ENCODE measurements at places on chromosomes 2 and 18.

DNA sequence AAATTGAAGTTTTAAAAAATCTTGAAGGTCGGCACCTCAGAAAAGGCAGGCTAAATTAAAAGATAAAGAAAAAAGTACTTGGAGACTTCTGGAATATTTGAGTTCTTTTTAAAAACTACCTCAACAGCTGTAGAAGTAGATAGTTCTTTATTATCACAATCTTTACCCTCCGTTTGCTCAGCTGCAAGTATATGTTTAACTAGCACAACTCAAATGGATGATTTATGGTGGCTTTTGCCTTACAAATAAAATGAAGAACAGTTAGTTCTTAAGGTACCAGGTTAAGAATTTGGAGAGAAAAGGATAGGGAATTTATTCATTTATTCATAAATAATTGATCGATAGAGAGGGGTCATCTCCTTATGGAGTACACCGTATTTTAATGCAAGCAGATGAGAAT, 237.6 kb upstream of the FOSL2 start:
- DNase-seq = no peak

GRCh38 chr18:55404832-55405465, 183.0 kb downstream of the TCF4 start:
- no peak for DNase-seq

DNA sequence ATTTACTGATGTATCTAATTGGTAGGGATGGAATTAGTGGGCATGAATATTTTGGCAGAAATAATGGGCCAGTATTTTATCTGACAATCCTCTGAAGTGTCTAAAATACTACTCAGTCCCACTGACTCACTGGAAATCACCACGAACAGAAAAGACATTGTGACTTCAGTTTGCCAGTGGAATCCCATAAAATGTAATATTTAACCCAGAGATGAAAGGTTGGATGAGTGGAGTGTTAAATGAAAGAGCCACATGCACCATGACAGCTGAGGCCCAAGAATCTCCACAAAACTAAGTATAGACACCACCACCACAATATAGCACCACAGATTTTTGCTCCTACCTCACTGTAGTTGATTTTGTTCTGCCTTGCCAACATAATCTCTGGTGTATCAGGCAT, 103.9 kb downstream of the NEB start:
- DNase-seq = no peak

GRCh38 chr2:157394928-157395327, 49.0 kb downstream of the CYTIP start:
- no peak for DNase-seq

DNA sequence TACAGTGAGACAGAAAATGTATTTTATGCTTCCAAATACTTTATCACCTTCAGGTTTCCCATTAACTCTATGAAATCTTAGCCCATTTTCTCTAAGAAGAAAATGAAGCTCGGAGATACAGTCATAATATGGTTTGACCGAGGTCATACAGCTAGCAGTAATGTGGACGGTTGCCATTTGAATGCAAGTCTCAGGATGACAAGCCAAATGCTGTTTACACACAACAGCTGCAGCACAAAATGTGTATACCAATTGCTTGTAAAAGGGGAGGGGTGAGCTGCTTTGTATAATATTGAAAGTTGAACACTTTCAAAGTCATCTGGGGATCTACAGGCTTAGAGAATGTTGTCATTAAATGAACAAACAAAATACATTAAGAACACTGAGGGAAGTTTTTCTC, 93.8 kb upstream of the FSIP2 start:
- no peak for DNase-seq

All from ELF-1 (cell line).